ENCODE measurements at places on chromosomes 2 and 18. TPM values are rescaled to one million over a fixed set of nuclear protein-coding genes. Genes with fewer than 3 reads are reported as not detected.
A peak's percentile ranks its signal among the peaks of the same experiment; 100 is the strongest.

GRCh38 chr2:39394516-39394961, 42.5 kb downstream of the MAP4K3 start:
- DNase-seq, result no peak

The CRIM1 gene
- total RNA-seq, result 113 TPM

The SIX3 gene
- total RNA-seq, result not detected

The SESTD1 gene
- total RNA-seq, result 7.2 TPM

- DNase-seq, result no peak
These were observed 143.5 kb upstream of the RBBP8 start for GRCh38 chr18:22789600-22789999.

DNA sequence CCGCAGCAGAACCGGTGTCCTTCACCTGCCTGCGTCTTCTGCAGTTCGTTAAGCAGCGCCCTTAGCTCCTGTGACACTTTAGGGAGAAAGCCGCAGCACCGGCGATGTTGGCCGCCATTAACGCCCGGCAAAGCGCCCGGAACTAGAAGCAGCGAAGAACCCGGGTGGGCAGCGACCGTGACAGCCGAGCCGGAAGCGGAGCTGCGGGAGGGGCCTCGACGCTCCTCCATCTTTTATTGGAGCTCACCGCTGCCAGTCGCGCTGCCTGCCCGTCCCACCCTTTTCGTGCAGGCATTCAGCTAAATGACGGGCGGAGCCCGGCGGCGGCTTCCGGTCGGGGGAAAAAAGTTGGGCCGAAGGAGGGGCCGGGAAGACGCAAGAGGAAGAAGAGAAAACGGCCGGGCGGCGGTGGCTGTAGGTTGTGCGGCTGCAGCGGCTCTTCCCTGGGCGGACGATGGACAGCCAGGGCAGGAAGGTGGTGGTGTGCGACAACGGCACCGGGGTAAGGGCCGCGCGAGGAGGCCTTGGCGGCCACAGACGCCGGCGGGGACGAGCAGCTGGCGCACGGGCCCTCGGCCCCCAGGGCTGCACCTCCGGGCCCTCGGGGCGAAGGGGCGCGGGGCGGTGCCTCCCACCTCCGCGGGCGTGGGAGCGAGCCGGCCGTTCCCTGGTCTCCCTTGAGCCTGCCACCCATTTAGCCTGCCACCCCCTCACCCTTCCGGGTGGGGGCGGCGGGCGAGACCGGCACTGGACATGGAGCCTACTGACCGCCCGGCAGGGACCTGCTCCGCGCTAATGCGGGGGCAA, at the start of gene ACTR2:
TSS of gene ACTR2 (plus strand) at position 376 of the 807 bp plus-strand sequence. CDS start at position 455, 79 bp downstream.
- peak; percentile 98 for DNase-seq

The ABCG5 gene
- total RNA-seq, result not detected

GRCh38 chr2:176079831-176080539, 3.8 kb downstream of the EVX2 start:
- peak; percentile 74 for DNase-seq

GRCh38 chr2:165691615-165692014, 102.4 kb downstream of the GALNT3 start:
- peak; percentile 63 for DNase-seq

- no peak for DNase-seq
These were observed 7.8 kb downstream of the CCDC74A start for GRCh38 chr2:131535526-131535925.

The IL36RN gene
- total RNA-seq, result not detected

The CYRIA gene
- total RNA-seq, result 11.1 TPM

The GAD1 gene
- 2.4 TPM for total RNA-seq

The TYMS gene
- total RNA-seq, result 59.2 TPM

The GNAL gene
- total RNA-seq, result 0.10 TPM

DNA sequence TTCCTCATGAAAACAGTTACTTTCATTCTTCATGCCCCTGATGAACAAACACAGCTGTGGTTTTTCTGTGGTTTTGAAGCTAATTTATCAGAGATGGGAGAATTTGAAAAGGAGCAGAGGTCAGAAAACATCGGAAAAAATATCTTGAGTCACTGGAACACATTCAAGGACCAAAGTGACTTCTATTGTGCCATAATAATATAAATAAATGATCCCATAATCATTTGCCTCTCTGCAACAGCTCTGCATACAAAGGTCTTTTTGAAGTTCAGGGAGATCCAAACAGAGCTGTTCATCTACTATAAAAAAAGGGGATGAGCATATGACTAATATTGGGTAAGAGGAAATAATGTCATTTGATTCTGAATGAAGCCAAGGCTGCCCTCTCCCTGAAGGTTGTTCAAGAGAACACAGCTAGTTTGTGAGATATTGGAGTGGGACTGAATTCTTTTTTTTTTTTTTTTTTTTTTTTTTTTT, 201.3 kb upstream of the GALNT5 start:
- peak; percentile 88 for DNase-seq

DNA sequence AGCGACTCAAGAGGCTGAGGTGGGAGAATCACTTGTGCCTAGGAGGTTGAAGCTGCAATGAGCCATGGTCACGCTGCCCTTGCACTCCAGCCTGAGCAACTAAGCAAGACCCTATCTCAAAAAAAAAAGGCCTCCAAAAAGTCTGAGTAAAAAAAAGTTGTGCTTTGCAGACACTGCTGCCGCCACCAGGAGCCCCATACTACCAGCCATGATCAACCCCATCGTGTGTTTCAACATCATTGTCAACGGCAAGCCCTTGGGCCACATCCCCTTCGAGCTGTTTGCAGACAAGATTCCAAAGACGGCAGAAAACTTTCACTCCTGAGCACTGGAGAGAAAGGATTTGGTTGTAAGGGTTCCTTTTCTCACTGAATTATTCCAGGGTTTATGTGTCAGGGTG, 137.1 kb downstream of the INO80D start:
- DNase-seq, result no peak

- DNase-seq, result no peak
These were observed 87.8 kb downstream of the RRM2 start for GRCh38 chr2:10210336-10210735.

DNA sequence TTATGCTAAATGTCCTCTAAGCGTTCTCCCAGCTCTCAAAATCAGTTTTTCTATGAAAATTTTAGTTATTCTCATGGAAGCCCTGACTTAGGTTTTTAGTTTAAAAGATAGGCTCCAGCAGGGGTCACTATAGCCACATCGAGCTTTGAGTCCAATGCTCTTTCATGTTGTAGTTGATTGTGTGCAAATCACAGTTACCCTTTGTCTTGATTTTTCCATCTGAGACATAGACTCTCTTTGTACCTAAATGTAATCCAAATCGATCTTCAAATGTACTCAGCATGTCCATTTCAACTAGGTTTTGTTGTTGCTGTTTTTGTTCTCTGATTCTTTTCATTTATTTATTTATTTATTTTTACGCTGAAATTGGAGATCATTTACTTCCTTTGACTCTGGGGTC, 26.4 kb upstream of the MSTN start:
- peak; percentile 48 for DNase-seq

DNA sequence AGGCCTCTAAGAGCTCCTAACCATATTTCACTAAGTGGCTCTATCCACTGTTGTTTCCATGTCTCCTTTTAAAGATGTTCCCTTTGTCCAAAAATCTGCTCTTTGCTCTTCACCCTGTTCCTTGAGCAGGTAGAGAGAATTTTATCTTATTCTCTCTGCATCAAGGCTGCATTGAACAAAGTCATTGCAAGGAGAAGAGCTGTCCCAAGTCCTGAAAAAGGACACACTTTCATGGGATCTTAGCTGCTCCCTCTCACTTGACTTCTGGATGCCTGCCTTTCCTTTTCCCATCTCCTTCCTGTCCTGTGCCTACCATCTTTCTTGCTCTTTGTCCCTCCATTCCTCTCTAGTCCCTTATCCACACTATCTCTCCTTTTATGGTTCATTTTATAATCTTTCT, 235.2 kb upstream of the THSD7B start:
- no peak for DNase-seq

DNA sequence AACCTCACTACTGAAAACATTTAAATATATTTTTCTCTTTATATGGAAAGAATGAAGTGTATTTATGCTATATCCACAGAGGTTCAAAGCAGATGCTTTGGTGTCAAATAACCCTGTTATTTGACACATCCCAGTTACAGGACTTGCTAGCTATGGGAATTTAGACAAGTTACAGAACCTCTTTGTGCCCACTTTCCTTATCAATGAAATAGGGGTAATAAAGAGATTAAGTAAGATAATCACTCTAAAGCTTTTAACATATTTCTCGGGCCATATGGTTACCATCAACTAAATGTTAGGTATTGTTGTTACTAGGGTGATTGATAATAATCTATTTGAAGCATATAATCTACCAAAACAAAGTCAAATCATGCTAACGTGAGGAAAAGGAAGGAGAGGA, 1660.6 kb upstream of the NXPH2 start:
- no peak for DNase-seq

GRCh38 chr18:32773382-32773712, 524 bp upstream of the KLHL14 start:
- no peak for DNase-seq

DNA sequence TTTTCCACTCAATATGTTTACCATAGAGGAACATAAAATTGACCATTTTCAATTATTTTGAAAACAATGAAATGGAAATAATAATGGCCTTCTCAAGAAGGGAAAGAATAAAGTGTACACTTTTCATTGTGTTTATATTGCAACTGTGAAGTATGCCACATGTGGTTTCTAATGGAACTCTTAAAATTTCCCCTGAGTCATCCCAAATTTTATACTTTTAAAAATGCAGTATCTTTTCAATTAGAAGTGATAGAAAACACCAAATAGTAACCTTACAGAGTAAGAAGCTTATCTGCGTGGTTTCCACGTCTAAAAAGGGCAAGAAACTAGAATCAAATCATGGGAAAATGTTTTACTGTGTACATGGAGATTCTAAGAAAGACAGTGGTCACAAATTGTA, 70.0 kb downstream of the SCG2 start:
- DNase-seq, result no peak

DNA sequence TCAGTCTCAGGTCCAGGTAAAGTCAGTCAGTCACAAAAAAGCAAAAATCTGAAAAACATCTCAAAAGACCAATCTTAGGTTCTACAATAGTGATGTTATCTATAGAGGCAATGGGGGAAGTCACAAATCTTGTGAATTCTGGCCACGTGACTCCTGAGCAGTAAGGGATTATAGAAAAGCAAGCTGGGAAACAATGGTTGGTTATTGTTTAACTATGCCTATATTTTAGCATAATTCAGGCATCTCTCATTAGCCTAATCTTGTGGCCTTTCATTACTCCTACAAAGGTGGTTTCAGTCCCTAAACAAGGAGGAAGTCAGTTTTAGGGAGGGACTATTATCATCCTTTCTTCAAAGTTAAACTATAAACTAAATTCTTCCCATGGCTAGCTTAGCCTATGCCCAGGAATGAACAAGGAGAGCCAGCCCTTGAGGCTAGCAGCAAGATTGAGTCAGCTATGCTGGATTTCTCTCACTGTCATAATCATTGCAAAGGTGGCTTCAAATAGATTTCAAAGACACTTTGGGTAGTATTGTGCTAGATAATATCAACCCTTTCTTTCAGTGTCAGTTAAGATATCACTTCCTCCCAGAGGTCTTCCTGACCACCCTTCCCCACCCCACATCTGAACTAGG, 56.4 kb upstream of the ITGA6 start:
- no peak for DNase-seq

The UGT1A5 gene
- not detected for total RNA-seq

DNA sequence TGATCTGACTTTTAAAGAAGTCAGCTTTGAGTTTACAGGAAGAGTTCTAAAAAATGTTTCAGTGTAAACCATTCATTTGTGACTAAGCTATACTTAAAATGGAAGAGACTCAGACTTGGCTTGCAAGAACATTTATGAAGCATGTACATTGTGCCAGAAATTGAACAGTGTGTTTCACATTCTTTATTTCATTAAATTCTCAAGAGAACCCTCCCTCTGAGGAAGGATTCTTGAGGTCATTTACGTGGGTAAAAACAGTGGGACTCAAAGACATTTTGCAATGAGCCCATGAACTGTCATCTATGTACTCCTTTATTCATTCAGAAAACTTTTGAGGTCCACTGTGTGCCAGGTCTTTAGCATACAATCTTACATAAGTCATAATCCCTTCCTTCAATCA, 143.6 kb upstream of the ZNF521 start:
- no peak for DNase-seq

The SCYGR1 gene
- total RNA-seq, result not detected

GRCh38 chr2:135744760-135745314, 3.2 kb downstream of the UBXN4 start:
- peak; percentile 38 for DNase-seq

The NEB gene
- 0.23 TPM for total RNA-seq

DNA sequence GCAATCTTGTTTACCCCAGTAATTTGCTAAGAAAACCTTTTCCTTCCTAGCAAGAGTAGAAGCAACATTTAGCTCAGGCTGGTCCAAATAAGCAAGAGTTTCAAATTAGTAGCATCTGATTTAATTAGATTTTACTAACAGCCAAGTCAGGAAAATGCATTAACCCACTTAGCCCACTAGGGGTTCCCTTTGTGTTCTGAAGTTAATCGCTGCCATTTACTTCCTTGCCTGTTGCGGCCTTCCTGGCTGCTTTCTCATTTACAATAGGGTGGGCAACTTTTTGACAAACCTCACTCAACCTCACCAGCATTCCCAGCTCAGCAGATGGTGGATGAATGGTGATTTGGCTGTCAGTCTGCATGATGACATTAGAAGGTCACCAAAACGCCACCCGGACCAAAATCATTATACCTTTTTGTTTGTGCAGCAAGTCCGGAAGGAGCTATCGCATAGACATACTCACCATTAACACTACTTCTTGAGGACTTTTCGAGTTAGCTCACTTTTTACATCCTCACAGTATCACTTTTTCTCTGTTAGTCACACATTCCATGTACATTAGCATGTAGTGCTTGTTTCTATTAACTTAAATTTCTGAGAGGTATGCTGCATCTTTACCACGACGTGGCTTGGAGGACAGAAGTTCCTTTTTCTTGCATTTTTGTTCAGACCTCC, 101.5 kb upstream of the SETBP1 start:
- peak; percentile 30 for DNase-seq

The C1QL2 gene
- 0.03 TPM for total RNA-seq

DNA sequence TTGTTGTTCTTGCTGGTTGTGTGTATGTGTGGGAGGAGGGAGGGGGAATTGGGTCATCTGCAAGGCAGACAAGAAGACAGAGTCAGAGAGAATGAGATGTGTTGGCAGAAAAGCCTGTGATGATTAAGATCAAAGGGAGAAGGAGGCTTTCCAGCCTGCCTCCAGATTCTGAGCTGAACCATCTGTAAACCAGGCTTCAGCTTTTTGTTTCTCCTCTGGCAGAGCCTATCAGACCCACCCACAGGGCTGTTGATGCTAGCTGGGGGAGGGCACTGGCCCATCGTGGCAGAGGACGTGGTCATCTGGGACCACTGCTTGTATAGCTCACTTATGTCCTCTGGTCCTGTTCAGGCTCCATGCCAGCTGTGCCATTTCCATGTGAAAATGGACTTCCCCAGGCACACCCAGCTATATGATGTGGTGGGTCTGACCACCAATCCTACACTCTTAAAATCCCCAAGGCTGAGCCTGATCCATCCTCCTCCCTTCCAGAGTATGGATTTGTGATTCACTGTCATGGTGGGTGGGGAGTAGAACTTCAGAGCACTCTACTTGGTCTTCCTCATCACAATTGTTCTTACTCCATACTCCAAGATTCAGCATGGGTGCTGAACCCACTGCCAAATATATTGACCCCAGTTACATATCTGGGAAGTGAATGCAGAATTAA, 27.8 kb upstream of the COL6A3 start:
- DNase-seq, result no peak

GRCh38 chr2:226325526-226325925, 474.1 kb downstream of the IRS1 start:
- DNase-seq, result peak; percentile 27
